ENCODE measurements at places on chromosomes 13 and 19.

- DNase-seq, result no peak
Measured at GRCh38 chr19:9037400-9038062, 27.3 kb upstream of the MUC16 start.

DNA sequence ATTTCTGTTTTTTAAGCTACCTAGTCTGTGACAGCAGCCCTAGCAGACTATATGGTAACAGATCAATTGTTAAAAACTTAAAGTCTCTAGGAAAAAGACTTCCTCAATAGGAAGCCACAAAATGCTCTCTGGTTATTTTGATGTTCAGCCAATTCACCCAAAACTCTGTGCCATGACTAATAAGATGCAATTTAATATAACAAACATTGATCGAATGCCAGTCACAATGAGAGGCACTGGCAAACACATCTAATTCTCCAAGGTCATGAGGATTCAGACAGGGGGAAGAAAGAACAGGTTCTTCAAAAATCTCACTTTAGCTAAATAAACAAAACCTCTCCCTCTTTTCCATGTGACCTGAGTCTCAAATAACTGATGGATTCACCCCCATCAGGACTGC lies 107.5 kb downstream of the SUCLA2 start:
- DNase-seq, result no peak

DNA sequence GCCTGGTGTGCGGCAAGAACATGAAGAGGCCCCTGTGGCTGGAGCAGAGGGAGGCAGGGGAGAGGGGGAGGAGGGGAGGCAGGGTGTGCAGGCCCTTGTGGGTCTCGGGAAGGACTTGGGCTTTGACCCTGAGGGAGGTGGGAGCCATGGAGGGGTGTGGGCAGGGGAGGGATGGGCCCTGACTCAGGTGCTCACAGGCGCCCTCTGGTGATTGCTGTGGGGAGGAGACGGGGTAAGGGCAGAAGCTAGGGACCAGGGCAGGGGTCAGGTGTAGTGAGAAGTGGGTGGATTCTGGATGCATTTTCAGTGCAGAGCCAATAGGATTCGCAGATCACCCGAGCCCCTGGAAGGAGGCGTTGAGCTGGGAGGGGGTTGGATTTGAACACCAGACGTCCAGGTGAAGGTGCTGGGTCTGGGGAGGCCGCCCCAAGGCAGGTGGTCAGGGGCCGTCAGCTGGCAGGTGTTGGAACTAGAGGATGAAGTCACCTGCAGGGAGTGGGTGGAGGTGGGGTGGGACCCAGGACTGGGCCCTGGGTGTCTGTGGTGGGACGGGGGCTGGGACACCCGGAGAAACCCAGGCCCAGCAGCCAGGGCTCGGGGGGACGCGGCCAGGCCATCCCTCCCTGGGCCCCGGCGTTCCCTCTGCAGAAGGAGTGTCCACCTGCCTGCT lies 185.4 kb downstream of the KDM4B start:
- DNase-seq, result no peak

GRCh38 chr13:40490086-40490758 lies 176.2 kb downstream of the FOXO1 start:
- DNase-seq, result peak; percentile 64

DNA sequence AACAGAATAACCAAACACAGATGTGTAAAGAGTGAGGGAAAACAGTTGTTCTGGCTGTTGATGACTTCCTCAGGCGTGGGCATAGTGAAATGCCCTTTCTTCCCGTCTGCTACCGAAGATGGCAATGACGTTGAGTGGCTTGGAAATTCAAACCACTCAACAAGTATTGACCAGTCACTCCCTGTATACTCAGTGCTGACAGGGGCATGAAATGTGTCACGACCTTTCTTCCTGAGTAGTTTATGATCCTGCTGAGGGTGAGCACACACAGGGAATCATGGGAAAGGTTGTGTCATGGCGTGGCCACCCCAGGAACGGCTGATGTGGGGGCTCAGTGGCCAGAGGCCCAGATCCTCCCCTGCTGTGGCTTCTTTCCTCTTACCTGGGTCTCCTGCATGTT lies 87.8 kb upstream of the C1QTNF9B start:
- DNase-seq, result no peak

DNA sequence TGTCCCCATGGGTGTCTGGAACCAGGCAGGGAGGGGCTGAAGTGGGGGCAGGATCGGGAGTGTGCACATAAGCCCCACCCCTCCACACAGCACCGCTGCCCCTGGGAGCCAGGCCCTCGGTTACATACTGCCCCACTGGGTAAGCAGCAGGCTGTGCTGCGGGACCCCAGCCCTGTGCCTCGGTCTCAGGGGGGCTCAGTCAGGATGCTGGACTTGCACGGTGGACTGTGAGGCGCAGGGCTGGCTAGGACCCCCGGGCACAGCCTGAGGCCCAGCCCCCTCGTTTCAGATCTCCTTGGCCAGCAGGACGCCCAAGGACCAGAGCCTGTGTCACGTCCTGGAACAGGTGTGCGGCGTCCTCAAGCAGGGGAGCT lies 16.3 kb downstream of the MPND start:
- no peak for DNase-seq

DNA sequence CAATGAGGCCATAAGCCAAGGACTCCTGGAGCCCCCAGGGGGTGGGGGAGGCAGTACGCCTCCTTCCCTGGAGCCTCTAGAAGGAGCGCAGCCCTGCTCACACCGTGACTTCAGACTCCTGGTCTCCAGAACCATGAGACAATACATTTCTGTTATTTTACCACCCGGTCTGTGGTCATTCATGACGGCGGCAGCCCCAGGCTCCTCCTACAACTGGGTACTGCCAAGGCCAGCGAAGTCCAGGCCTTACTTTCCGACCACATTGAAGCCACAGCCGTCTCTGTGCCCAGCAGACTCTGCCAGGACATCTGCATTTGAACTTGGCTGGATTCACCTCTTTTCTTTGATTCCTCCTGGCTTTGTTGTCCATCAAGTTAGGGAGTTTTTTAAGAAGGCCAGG lies 10.5 kb downstream of the GNG7 start:
- no peak for DNase-seq

DNA sequence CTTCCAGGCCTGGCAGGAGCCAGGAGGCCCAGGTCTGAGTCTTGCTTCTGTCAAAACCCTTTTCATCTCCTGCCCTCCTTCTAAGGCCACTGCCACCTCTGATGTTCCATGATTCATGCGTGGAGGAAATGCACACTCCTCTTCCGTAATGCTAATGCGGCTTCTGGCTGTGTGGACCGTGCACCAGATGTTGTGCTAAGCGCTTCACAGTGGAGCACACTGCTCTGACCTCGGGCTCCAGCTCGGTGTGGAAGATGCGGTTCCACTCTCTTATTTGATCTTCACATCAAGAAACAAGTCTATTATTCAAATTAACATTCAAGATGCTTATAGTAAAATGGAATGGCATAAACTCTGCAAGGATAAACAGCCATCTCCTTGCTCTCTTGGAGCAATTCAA lies 629.2 kb downstream of the UQCRFS1 start:
- DNase-seq, result no peak

- no peak for DNase-seq
Measured at GRCh38 chr13:43730642-43731041, 56.1 kb downstream of the ENOX1 start.

- no peak for DNase-seq
Measured at GRCh38 chr13:45751885-45752284, 49.8 kb downstream of the CBY2 start.

GRCh38 chr13:32323912-32324311 lies 8.6 kb downstream of the BRCA2 start:
- no peak for DNase-seq

DNA sequence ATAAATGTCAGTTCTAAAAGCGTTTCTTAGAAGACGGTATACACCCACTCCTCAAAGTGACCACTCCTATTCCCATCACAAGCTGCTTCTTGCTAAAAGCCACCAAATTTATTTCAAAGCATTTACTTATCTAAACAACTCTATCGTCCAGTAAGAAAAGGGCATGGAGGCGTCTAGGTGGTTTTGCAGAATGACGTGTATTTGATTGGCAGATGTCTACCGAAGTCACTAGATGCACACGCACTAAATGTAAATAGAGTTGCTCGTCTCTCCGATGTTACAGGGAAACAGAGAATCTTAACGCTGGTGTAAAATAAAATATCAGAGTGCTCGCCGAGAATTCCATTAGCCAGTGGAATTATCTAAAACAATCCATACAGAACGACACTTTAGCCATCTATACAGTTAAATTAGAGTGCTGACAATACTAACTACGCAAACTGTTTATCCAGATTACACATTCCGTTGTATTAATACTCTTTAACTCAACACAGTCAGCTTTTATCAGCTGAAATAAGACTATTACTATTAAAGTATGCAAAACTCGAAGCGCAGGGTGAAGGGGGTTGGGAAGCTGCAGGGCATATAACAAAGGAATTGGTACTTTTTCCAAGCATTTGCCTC lies 1.9 kb downstream of the KLF12 start:
- DNase-seq, result peak; percentile 86

DNA sequence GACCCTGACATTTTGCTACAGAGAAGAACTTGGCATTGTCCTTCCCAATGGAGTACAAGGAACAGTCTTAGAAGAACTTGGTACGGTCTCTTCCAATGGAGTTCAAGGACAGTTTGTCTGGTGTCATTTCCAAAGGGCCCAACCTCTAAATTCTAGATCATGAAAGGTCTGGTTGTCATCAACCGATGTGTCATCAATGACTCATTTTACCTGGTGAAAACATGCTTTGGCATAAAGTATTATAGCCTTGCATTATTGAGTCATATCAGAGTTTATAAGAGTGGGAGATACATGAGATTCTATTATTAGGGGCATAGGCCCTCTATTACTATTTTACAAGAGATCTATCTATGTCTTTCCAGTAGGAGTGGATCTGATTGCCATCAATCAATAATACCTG lies 4.3 kb downstream of the CYP2B6 start:
- no peak for DNase-seq

GRCh38 chr13:101567841-101568240 lies 115.4 kb downstream of the ITGBL1 start:
- DNase-seq, result no peak

DNA sequence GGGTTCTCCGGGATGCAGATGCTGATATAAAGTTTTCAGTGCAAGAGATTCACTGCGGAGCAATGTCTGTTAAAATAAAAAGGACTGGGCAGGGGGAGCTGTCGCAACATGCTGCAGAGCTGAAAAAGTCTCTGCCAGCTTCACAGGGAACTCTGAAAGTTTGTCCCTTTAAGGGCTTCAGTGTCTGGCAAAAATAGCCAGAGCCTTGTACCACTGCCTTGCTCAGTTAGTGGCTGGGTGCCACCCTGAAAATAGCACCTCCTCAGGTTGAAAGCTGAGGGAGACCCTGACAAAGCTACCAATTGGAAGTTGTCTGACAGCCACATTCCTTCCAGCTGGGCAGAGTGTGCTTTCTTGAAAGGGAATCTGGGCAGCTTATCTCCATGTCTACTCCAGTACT lies 3.0 kb upstream of the NDFIP2 start:
- DNase-seq, result no peak

- DNase-seq, result no peak
Measured at GRCh38 chr13:113904411-113904810, 40.5 kb upstream of the GAS6 start.
